SK-N-SH treated with all-trans-retinoic acid at 6 μM for 48 hours (cell line): ENCODE measurements at places on chromosomes 1 and 21.

GRCh38 chr1:62937634-62938296 lies 153.8 kb downstream of the ATG4C start:
- no peak for ATAC-seq

- ATAC-seq: no peak
These were observed 259.6 kb downstream of the PTBP2 start for GRCh38 chr1:96981181-96981580.

DNA sequence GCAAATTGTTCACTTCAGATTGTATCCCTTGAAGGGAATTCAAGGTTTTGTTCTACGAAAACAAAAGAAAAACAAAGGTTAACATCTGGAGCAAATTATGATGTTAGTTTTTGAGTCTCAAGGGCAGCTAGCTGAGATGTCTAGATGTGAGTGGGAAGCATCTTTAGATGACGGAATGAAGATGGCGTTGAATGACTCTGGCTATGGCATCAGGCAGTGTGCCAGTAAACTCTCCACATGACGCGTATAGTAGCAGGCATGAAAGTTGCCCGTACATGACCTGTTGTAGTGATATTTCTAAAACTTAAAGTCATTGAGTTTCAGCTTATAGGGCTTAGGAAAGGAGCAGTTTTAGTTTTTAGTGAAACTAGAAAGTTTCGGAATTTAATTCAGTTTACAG lies 12.3 kb upstream of the SDC3 start:
- ATAC-seq: peak; percentile 21; the same call in 1 of the 3 replicates

DNA sequence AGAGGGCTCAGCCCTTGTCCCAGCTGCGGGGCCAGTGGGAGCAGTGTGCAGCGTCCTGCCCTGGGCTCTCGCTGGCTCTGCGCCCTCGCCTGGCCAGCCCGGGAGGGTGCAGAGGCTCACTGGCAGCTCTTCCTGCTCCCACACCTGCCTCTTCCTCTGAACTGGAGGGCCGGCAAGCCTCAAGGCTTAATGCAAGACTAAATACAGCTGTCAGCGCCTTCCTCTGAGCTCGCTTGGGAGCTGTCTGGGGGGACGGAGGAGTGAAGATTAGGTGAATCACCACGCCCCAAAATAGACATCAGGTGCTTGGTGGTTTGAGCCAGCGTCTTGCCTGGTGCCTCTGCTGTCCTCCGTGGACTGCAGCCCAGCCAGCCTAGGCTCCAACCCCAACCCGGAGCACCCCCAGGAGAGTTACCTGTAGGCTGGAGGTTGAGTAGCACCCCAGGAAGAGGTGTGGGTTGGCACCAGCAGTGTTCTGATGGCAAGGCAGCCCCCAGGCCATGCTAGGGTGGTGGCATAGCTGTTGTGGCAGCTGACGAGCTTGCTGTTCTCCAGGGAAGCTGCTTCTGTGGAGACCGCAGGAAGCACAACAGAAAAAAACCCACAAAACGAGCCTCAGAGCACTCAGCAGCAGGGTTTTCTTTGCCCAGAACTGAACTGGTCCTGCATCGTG lies 36.9 kb downstream of the UMODL1 start:
- ATAC-seq: peak; percentile 99

DNA sequence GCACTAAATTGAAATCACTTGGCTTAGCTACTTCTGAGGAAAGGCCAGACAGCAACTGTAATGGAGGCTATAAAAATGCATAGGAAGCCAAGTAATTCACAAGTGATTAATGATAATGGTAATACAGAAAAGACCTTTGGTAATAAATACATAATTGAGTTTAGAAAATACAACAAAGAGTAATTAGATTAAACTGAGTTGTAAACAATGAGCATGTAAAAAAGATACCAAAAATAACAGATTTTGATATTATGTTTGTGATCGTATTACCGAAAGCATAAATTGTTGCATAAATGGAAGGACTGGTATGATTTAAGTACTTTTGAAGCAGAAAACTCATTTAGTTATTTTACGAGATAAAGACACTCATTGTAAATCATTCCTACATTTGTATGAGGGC lies 556.7 kb upstream of the TMPRSS15 start:
- ATAC-seq: no peak
